ENCODE measurements at places on chromosomes 6 and 20.

DNA sequence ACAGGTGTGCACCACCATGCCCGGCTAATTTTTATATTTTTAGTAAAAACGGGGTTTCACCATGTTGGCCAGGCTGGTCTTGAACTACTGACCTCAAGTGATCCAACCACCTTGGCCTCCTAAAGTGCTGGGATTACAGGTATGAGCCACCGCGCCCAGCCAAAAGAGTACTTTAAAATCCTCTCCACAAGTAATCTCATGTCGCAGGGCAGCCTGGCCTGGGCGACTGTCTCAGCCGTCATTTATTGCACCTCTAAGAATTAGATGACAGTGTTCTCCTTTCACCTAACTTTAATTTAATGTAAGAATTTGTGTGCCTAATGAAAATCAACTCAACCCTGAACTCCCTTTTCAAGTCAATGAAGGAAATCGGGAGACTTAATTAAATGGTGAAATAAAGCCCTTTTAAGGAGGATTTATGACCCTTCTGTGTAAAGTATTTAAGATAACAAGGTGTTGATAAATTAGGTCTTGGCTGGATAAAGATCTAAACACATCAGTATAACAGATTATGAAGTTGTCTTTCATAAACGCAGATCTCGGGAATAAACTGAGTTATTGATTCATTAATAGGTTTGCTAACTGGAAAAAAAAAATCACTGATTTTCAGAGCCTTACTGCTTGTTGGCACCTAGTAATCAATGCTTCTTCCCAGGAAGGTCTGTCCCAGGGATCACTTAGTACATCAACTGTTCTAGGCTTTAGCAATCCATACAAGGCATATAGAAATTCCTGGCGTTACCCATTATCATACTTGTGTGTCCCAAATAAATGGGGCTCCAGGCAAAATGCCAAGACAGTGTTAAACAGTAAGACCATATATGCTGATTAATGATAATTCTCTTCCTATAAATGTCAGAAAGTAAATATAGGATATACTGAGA, 209.3 kb downstream of the GMDS start:
- no peak for DNase-seq

- no peak for DNase-seq
Measured at GRCh38 chr20:54995011-54995410, 519.6 kb downstream of the DOK5 start.

GRCh38 chr6:17831135-17831534, 124.4 kb upstream of the NUP153 start:
- no peak for DNase-seq

DNA sequence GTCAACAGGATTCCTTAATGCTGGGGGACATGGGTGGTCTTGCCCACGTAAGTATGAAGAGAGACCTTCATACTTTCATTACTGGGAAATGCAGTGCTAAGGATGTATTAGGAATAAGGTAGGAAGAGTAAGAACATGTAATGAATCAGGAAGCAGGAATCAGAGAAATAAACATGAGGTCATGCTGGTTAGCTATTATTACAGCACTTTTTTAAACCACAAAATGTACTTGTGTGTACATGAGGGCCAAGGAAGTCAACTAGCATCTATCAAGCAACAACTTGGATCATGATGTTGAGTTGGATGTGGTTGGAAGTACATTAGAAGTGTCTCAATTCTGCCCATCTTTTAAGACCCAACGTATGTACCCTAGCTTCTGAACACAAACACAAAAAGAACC, 63.5 kb upstream of the E2F3 start:
- no peak for DNase-seq

GRCh38 chr6:75528423-75528822, 34.8 kb upstream of the FILIP1 start:
- DNase-seq = no peak

DNA sequence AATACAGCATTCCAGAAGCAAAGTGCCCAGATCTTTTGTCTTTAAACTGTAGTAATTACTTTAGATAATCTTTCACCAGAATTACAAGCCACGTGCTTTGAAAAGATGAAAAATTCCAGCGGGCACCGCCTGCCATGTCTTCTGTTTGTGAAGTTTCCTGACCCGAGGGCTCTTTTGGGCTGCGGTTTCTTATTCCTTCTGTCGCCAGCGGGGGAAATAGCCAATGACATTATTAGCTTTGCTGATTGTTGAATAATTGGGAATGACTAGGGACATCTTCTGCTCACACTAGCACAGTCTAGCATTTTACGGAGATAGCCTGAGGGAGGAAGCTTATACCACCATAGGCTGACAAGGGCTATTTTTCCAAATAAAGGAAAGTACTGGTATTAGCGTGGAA, 124.7 kb downstream of the SAMD5 start:
- DNase-seq = no peak

- no peak for DNase-seq
Measured at GRCh38 chr6:143449082-143449713, 1.3 kb downstream of the ADAT2 start.
